ENCODE measurements at places on chromosomes 11 and 22.
A peak's percentile ranks its signal among the peaks of the same experiment; 100 is the strongest.

- H3K27ac ChIP-seq: no peak overlapping the region
- H3K27me3 ChIP-seq: no peaks in the 10 kb centered on the region
- H3K4me1 ChIP-seq: no peaks in the 10 kb centered on the region
- no peak overlapping the region for H3K4me3 ChIP-seq
These were observed 237.3 kb downstream of the LARGE1 start for GRCh38 chr22:33682927-33683326.

GRCh38 chr11:22808571-22809197, 20.9 kb downstream of the SVIP start:
- H3K36me3 ChIP-seq: no peaks in the 10 kb centered on the region
- no peak overlapping the region for H3K27ac ChIP-seq
- H3K4me1 ChIP-seq: no peaks in the 10 kb centered on the region
- no peak for DNase-seq
- no peak overlapping the region for H3K4me3 ChIP-seq

- H3K27me3 ChIP-seq: no peaks in the 10 kb centered on the region
- no peak overlapping the region for H3K27ac ChIP-seq
- H3K4me3 ChIP-seq: no peak overlapping the region
- H3K4me1 ChIP-seq: peaks cover 26% of the 10 kb centered on the region
These were observed 5.2 kb downstream of the APOBEC3B start for GRCh38 chr22:38987171-38987895.

DNA sequence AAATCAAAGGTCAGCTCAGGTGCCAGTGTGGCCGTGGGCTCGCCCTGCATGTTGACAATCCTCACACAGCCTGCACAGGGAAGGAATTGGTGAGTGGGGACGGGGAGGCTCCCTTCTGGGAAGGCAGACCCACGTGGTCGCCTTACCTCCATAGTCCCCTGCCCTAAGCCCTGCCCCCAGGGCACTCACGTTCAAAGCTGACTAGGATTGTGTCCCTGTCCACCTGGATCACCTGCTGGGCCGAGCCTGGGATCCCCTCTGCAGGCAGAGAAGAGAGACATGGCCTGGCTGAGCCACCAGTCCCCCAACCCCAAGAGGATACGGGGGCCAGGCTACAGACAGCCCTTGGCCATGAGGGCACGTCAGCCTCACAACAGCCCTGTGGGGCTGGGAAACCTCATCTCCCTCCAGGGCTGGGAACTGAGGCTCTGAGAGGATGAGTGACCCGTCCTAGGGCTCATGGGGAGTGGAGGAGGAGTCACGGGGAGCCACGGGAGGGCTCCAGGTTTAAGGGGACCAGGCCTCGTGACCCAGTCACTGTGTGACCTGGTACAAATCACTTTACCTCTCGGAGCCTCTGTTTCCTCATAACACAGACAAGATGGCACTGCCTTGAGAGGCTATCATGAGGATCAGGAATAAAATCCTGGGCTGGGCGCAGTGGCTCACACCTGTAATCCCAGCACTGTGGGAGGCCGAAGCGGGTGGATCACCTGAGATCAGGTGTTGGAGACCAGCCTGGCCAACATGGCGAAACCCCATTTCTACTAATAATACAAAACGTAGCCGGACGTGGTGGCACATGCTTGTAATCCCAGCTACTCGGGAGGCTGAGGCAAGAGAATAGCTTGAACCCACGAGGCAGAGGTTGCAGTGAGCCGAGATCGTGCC, 12.1 kb upstream of the SF1 start:
- peaks cover 7% of the 10 kb centered on the region for H3K4me1 ChIP-seq
- no peak for DNase-seq
- H3K27me3 ChIP-seq: no peaks in the 10 kb centered on the region
- H3K36me3 ChIP-seq: no peaks in the 10 kb centered on the region
- no peak overlapping the region for H3K27ac ChIP-seq

DNA sequence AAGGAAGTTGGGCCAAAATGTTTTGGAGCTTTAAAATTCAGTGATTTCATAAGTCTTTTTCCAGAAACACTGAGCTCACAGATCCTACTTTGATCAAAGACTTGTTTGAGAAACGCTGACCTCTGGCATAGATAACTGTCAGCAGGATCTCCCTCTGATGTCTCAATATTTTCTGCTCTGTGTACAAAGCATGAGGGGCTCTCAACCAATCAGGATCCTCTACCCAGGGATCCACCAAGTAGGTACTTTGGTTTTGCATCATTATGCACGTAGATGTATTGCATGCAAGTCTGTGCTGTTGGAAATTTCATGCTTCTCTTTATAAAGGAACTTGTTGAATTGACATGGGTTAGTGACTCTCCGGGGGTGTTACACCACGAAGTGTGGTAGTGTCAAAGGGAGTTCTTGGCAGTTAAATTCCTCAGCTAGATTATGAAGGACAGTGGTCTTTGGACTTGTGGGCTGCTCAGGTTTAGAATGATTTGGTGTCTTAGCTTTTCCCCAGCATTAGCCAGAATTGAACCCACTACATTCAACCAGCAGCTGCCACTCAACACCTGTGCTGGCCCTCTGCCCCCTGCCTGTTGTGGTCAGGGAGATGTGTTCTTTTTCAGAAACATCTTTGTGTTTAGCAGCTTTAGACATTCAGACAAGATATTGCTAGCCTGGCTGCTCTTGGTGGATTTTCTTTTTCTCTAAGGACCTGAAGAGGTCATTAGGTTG, 1.7 kb upstream of the DIXDC1 start:
- no peak overlapping the region for H3K4me3 ChIP-seq
- H3K27ac ChIP-seq: no peak overlapping the region
- no peaks in the 10 kb centered on the region for H3K27me3 ChIP-seq
- H3K36me3 ChIP-seq: no peaks in the 10 kb centered on the region
- H3K4me1 ChIP-seq: peaks cover 37% of the 10 kb centered on the region

DNA sequence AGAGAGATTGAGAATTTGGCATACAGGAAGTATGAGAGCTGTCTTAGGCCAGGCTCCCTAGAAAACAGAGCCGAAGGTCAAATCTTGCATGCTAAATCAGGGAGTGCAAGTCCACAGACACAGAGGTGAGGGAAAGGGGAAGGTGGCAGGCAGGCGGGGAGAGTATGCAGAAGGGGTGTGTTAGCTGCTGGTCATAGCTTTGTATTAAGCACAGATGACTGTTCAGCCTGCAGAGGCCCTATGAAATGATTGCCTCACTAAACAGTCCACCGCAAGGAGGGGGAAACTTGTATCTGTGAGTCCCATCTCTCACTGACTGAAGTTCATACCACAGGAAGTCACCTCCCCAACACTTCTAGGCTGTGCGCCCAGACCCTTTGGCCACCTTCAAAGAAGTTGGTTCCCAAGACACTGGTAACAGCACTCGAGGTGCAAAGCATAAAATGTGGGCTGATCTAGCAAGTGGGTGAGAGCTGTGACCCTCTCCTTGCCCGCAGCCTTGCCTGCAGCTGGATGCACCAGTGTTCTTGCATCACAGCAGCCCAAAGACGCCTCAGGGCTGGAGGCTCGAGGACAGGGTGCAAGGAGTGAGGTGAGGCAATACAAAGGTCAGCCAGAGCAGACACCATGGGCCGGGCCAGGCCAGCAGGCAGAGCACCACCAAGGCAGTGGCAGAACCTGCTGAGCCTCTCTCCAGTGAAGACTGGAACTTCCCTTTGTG, 115.3 kb upstream of the TBCEL start:
- H3K27ac ChIP-seq: no peak overlapping the region

GRCh38 chr11:11567936-11568650, 53.7 kb downstream of the GALNT18 start:
- no peaks in the 10 kb centered on the region for H3K27me3 ChIP-seq
- H3K4me1 ChIP-seq: no peaks in the 10 kb centered on the region
- H3K4me3 ChIP-seq: no peak overlapping the region
- no peak overlapping the region for H3K27ac ChIP-seq
- no peak for DNase-seq

DNA sequence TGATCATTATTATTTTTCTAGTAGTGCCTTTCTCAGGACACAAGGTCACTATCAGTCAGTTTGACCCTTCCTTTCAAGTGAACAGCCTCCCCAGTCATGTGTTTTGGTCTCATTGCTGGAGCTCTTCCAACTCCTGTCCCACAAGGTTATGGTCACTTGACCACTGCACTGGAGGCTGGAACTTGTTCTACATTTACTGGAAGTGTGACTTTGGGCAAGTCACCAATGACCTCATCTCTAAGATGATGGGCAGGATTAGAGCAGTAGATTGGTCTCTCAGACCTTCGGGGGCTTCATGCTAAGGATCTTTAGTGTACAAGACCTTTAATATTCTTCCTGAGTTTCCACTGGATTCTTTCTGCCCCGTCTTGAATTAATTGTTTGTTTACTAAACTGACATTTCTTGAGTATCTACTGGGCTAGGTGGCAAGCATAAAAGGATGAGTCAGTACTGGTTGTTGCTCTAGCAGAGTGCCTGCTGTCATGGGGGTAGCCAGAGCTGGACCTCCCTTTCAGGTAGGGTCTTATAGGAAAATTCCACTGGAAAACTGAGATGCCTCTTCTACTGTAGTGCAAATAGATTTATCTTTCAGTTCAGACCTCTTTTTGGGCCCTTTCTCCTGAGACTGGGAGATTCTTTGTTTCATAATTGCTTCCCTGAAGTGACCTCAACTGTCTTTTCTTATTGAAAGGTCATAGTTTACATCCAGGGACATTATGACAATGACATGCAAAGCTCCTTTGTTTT, 106.8 kb downstream of the GRAMD1B start:
- H3K27me3 ChIP-seq: no peaks in the 10 kb centered on the region
- H3K36me3 ChIP-seq: no peaks in the 10 kb centered on the region
- no peak for DNase-seq
- no peak overlapping the region for H3K4me3 ChIP-seq

DNA sequence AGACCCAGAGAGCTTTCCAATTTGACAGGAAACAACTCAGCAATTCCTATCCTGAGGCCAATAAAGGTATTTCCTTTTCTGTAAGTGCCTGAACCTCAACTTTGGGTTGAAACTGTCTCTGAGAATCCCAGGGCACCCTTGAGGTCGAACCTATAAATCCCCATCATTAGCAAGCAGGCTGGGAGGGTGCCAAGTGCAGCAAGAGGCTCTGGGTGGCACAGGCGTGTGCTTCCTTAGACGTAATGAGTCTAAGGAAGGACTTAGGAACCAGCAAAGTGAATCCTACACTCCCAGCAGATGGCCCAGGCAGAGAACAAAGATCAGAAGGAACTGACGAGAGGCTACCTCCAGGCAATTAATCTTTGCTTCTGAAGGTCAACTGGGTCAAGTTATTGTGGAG, 234.3 kb upstream of the NARS2 start:
- no peak overlapping the region for H3K4me3 ChIP-seq
- no peaks in the 10 kb centered on the region for H3K27me3 ChIP-seq
- no peaks in the 10 kb centered on the region for H3K36me3 ChIP-seq
- H3K27ac ChIP-seq: no peak overlapping the region
- DNase-seq: no peak
- H3K4me1 ChIP-seq: no peaks in the 10 kb centered on the region

DNA sequence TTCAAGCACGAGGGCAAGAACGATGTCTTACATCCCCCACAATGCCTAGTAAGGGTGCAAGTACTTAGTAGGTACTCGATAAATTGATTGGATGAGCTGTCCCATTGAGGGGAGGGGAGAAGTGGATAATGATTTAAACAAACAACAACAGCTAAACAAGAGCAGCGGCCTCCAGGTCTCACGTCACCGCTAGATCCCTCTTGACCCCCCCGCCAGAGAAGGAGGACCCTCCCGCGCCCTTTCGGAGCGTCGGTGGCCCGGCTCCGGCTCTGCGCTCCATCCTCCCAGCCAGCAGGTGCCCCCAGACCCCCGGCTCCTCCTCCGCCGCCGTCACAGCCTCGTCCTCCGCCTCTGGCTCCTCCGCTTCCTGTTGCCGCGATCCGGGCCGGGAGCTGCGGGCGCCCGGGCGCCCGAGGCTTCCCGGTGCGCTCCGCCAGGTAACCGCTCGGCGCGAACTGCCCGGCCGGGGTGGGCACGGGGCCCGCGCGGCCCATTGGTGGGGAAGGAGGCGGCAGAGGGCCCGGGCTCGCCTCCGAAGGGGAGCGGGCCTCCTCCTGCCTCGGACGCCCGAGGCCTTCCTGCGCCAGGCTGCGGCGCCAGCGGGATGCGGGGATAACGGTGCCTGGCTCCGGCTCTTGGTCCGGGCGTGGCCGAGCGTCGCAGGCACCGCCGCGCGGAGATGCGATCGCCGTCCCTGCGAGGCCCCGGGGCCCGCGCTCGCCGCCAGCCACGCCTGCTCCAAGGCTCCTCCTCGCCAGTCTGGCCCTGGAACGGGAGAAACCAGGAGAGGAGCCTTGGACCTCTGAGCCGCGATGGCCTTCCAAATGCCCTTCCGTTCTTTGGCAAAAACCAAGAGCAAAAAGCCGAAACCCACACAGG, at the start of gene TLCD5:
Gene TLCD5, plus strand, starts transcription at position 368 of the 879 bp plus-strand sequence. CDS start 2,143 bp downstream, outside the sequence.
- H3K4me3 ChIP-seq: peak within 1 kb of the TSS; percentile 27
- no peak within 1 kb of the TSS for H3K27ac ChIP-seq
- DNase-seq: no peak
- no peaks in the 10 kb centered on the region for H3K36me3 ChIP-seq
- H3K27me3 ChIP-seq: peaks cover 40% of the 10 kb centered on the region
- no peaks in the 10 kb centered on the region for H3K4me1 ChIP-seq

- H3K27me3 ChIP-seq: no peaks in the 10 kb centered on the region
- H3K4me1 ChIP-seq: no peaks in the 10 kb centered on the region
- H3K4me3 ChIP-seq: no peak overlapping the region
These were observed 201.5 kb downstream of the TRIM29 start for GRCh38 chr11:119936426-119936825.

- no peak for DNase-seq
- H3K4me1 ChIP-seq: peaks cover 22% of the 10 kb centered on the region
- no peak overlapping the region for H3K27ac ChIP-seq
- no peaks in the 10 kb centered on the region for H3K27me3 ChIP-seq
- no peak overlapping the region for H3K4me3 ChIP-seq
- no peaks in the 10 kb centered on the region for H3K36me3 ChIP-seq
These were observed 5.0 kb downstream of the CRELD2 start for GRCh38 chr22:49923445-49923844.
